Pancreas (tissue), 10 donors: ENCODE measurements at places on chromosomes 7 and 10. TPM values are rescaled to one million over a fixed set of nuclear protein-coding genes. Genes with fewer than 3 reads are reported as not detected.

DNA sequence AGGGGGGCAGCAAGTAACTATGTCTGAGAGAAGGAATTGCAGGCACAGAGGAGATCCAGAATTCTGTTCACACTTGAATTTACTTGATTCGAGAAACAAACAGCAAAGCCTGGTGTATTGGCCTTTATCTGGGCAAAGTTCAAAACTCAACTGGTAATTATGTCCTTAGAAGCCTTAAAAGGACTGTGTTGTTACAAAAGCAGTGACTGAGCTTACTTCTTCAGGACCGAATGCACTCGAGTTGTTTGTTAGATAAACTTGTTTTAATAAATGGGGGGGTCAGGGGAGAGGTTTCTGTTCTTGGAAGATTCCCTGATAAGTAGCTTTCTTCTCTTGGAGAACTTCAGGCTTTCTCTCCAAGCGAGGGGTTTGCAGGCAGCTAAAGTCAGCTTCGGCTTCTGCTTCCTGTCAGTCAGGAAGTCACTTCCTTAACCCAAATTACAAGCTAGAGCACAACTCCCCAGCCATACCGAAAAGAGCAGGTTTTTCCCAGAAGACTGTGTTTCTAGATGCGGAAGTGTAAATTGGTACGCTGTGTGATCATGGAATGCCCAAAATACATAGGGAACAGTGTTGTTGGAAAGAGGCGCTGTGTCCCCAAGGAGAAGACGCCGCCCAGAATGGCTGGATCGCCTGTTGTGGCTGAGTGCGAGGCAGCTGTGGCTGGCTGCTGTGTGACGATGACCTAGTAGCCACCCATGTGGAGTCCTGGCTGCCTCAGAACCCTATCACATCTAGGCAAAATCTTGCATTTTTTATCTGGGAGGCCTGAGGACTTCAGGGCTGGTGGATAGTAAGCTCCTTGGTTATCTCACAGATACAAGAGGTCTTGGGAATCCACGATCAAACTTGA is 110.4 kb downstream of the TCF7L2 start:
- no peak overlapping the region for H3K4me3 ChIP-seq
- H3K36me3 ChIP-seq = no peaks in the 10 kb centered on the region
- no peaks in the 10 kb centered on the region for H3K27me3 ChIP-seq
- no peak for DNase-seq

RBP3 gene
- total RNA-seq = not detected

- H3K4me1 ChIP-seq = no peaks in the 10 kb centered on the region
- H3K4me3 ChIP-seq = no peak overlapping the region
- H3K36me3 ChIP-seq = no peaks in the 10 kb centered on the region
Measured at GRCh38 chr10:112290054-112290373, 6.8 kb downstream of the TECTB start.

DNA sequence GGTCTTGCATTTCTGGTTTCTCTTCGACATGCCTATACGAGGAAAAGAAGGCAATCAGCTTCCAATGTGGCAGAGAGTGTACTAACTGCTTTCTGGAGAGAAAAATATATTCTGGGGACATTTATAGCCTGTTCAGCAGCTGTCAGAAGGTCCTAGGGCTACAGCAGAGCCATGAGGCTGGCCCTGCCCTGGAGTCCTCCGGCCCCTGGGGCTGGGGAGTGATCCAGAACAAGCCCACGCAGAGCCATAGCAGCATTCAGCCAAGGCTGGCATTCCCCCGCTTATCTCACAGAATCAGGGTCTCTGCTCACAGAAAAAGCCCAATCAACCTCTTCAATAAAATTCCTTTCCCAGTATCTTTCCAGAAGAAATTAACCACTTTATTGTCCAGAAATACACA is 48.9 kb downstream of the FZD1 start:
- H3K4me3 ChIP-seq = no peak overlapping the region
- no peak overlapping the region for H3K27ac ChIP-seq
- no peaks in the 10 kb centered on the region for H3K4me1 ChIP-seq
- no peaks in the 10 kb centered on the region for H3K27me3 ChIP-seq

CALML5 gene
- not detected for total RNA-seq

TMEM229A gene
- not detected for total RNA-seq

DNA sequence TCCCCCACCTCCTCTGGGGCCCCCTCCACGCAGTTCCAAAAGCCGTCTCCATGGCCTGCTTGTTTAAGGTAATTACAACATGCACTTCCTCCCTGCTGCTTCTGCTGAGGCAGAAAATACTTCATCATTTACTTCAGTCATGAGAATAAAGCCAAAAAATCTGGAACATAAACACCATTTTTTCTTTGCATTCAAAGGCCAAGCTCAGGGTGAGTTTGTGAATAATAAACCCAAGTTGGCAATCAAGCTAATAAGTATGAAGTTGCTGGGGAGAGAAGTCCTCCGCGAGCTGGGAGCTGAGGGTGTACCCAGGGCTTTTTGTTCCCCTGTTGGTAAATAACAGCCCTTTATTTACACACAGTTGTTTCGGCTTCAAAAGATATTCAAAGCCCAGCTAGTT is 70.5 kb downstream of the FAM204A start:
- no peak overlapping the region for H3K27ac ChIP-seq
- H3K4me3 ChIP-seq = no peak overlapping the region
- no peak for DNase-seq
- H3K27me3 ChIP-seq = no peaks in the 10 kb centered on the region
- H3K36me3 ChIP-seq = no peaks in the 10 kb centered on the region

DNA sequence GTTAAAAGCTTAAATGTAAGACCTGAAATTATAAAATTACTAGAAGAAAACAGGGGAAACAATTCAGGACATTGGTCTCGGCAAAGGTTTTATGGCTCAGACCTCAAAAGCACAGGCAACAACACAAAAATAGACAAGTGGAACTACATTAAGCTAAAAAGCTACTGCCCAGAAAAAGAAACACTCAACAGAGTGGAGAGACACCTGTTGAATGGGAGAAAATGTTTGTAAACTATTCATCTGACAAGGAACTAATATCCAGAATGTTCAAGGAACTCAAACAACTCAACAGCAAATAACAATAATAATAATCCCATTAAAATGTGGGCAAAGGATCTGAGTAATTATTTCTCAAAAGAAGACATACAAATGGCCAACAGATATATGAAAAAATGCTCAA is 170.4 kb downstream of the FRMD4A start:
- H3K27ac ChIP-seq = no peak overlapping the region
- H3K4me1 ChIP-seq = no peaks in the 10 kb centered on the region
- DNase-seq = no peak

GRCh38 chr10:103645141-103646054 is 151.9 kb downstream of the NEURL1 start:
- H3K36me3 ChIP-seq = no peaks in the 10 kb centered on the region
- no peaks in the 10 kb centered on the region for H3K27me3 ChIP-seq
- H3K4me3 ChIP-seq = no peak overlapping the region
- H3K4me1 ChIP-seq = no peaks in the 10 kb centered on the region
- no peak overlapping the region for H3K27ac ChIP-seq

DNA sequence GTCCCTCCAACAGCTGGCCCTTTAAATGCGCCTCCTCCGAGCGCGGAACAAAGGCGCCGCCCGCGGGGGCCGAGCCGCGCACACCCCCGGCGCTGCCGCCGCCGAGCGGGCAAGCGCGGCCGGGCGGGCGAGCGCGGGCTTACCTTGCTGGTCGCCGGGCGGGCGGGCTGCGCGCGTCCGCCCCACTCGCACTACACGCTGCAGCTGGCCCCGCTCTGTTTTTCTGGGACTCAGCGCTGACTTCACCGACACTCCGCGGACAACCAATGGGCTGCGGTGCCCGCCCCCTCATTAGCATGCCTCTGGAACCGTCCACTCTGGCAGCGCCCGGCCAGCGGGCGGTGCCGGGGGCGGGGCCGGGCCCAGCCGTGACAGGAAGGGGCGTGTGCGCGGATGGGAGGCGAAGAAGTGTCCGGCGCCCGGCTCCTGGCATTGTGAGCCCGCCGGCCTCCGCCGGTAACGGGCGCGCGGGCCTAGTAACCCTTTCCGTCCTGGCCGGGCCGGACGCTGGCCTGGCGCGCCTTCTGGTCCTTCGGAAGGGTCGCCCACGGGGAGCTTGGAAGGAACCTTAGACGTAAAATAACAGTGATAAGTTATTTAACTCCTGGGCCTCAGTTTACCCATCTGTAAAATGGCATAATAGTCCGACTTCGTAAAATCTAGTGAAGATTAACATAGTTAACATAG is at the start of gene SORBS1:
SORBS1 (minus strand) TSS at position 195 of the 687 bp plus-strand sequence. CDS start 120,236 bp downstream, outside the sequence.
- peaks cover 7% of the 10 kb centered on the region for H3K4me1 ChIP-seq
- peak within 1 kb of the TSS; percentile 64 for H3K27ac ChIP-seq
- peak; percentile 98 for DNase-seq
- no peaks in the 10 kb centered on the region for H3K36me3 ChIP-seq
- H3K4me3 ChIP-seq = peak within 1 kb of the TSS; percentile 71

DNA sequence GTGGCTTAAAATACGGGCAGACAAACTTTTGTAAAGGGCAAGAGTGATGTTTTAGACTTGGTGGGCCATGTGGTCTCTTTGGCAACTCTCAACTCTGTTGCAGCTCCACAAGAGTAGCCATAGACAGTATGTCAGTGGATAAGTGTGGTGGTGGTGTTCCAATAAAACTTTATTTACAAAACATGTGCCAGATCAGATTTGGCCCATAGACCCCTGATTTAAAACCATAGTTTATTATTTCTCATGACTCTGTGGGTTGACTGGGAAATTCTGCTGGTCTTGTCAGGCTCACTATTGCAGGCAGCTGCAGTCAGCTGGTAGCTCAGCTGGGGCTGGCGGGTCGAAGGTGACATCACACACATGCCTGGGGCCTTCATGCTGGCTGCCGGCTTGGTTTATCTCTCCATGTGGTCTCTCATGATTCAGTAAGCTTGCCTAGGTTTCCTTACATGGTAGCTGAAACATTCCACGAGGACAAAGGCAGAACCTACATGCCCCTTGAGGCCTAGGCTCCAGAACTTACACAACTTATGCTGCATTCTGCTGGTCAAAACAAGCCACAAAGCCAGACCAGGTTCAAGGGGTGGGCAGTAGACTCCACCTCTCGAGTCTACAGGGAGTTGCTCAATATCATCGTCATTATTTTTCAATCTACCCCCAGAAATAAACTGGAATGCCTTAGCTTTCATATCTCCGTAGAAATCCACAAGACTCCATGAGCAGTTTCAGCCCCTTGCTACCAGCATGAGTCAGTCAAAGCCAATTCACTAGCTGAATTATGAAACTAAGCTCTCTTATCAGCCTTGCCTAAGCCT is 245.7 kb downstream of the WDR11 start:
- no peaks in the 10 kb centered on the region for H3K27me3 ChIP-seq
- no peaks in the 10 kb centered on the region for H3K4me1 ChIP-seq
- no peak for DNase-seq
- H3K27ac ChIP-seq = no peak overlapping the region
- no peaks in the 10 kb centered on the region for H3K36me3 ChIP-seq
- H3K4me3 ChIP-seq = no peak overlapping the region

DNA sequence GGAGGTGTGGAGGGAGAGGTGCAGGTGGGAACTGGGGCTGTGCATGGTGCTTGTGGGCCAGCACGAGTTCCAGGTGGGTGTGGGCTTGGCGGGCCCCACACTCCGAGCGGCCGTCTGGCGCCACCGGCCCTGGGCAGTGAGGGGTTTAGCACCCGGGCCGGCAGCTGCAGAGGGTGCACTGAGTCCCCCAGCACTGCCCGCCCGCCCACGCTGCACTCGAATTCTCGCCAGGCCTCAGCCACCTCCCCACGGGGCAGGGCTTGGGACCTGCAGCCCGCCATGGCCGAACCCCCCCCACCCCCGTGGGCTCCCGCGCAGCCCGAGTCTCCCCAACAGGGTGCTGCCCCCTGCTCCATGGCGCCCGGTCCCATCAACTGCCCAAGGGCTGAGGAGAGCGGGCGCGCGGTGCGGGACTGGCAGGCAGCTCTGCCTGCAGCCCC is 810.2 kb downstream of the PCDH15 start:
- H3K27ac ChIP-seq = no peak overlapping the region
- no peaks in the 10 kb centered on the region for H3K36me3 ChIP-seq
- no peaks in the 10 kb centered on the region for H3K27me3 ChIP-seq
- H3K4me1 ChIP-seq = no peaks in the 10 kb centered on the region
- no peak overlapping the region for H3K4me3 ChIP-seq

TDRD1 gene
- total RNA-seq = 0.79 TPM

GDI2 gene
- 112 TPM for total RNA-seq

- no peak overlapping the region for H3K4me3 ChIP-seq
- no peak overlapping the region for H3K27ac ChIP-seq
- H3K4me1 ChIP-seq = no peaks in the 10 kb centered on the region
- DNase-seq = no peak
Measured at GRCh38 chr7:81300753-81301152, 381.9 kb upstream of the SEMA3C start.

STEAP1B gene
- not detected for total RNA-seq

PTPRZ1 gene
- total RNA-seq = 0.97 TPM

- H3K36me3 ChIP-seq = no peaks in the 10 kb centered on the region
- no peak overlapping the region for H3K27ac ChIP-seq
- H3K27me3 ChIP-seq = no peaks in the 10 kb centered on the region
- H3K4me3 ChIP-seq = no peak overlapping the region
Measured at GRCh38 chr7:113100121-113100603, 13.5 kb upstream of the GPR85 start.

HELLS gene
- total RNA-seq = 3.0 TPM

- H3K4me1 ChIP-seq = peaks cover 3% of the 10 kb centered on the region
- no peak for DNase-seq
- H3K27me3 ChIP-seq = no peaks in the 10 kb centered on the region
- no peaks in the 10 kb centered on the region for H3K36me3 ChIP-seq
Measured at GRCh38 chr7:3537210-3537875, 236.3 kb downstream of the SDK1 start.

DNA sequence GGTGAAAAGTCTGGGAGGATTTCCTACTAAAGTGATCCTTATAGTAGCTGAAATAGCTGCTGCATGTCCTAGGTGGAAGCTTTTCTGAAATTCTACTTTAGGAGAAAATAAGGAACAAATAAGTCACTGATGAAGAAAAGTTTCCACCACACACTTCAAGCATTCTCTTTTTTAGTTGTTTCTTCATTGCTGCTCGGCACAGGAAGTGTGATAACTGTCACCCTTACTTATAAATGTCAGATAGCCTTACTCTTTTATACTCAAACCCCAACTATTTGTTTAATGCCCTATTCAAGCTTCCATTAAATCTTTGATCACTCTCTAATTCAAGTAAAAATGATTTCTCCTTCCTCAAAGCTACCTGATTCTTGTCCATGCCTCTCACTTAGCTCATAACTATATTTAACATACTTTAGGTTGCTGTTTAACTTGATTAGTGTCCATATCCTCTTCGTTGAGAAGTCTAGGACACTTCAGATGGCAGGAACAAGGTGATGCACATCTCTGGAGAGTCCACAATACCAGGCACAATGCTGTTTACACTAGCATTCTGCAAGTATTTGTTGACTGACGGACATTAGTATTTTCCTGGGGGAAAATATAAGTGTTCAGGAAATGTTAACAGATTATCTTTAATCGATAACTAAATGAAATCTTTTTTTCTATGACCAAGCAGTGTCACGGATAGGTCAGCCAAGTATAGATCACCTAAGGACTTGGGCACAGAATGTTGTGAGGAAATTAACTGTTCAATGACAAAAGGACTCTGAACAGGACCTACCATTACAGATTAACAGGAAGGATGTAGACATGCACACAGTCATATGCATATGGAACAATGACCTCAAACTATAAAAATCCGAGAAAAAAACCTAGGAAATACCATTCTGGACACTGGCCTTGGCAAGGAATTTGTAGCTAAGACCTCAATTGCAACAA is 67.4 kb downstream of the ZNF438 start:
- no peaks in the 10 kb centered on the region for H3K4me1 ChIP-seq
- DNase-seq = no peak
- H3K27ac ChIP-seq = no peak overlapping the region
- H3K36me3 ChIP-seq = no peaks in the 10 kb centered on the region

GRCh38 chr7:11021468-11021867 is 47.8 kb downstream of the PHF14 start:
- DNase-seq = no peak
- H3K4me3 ChIP-seq = no peak overlapping the region
- H3K4me1 ChIP-seq = no peaks in the 10 kb centered on the region
- H3K27ac ChIP-seq = no peak overlapping the region
- no peaks in the 10 kb centered on the region for H3K36me3 ChIP-seq
